ENCODE measurements at places on chromosomes 16 and 17.

GRCh38 chr17:66717641-66718058 is 117.3 kb upstream of the CACNG5 start:
- peak; percentile 79 for DNase-seq

DNA sequence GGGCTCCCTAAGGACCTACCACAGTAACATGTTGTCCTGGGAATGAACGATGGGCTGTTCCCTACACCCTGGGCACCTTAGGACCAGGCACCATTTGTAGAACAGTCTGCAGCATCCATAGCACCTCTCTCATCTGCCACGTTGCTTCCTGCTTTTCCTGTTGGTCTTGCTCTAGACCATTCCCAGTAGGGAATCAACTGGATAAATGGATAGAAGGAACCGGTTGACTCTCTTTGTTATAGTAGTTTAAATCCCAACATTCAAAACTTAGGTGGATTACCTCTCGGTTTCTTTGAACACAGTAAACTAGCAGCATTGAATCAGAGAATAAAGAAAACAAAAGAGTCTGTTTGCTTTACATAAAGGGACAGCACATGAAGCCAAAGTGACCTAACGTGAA is 159.1 kb downstream of the HS3ST3B1 start:
- no peak for DNase-seq

DNA sequence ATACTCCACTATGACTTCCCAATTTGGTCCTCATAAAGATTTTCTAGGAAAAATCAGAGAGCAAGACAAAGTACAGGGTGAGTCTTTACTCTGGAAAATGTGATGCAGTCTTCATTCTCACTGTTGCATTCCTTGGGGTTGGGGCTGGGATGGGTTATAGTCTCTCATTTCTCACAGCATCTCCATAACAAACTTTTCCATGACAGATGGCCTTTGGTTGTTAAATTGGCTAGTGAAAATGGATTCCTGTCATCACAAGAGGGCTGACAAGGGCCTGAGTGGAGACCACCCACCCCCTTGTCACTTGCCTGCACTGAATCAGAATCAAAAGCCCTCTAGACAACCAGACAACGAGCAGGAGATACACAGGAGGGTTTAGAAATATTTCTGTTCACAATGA is 174.6 kb downstream of the AATF start:
- no peak for DNase-seq

DNA sequence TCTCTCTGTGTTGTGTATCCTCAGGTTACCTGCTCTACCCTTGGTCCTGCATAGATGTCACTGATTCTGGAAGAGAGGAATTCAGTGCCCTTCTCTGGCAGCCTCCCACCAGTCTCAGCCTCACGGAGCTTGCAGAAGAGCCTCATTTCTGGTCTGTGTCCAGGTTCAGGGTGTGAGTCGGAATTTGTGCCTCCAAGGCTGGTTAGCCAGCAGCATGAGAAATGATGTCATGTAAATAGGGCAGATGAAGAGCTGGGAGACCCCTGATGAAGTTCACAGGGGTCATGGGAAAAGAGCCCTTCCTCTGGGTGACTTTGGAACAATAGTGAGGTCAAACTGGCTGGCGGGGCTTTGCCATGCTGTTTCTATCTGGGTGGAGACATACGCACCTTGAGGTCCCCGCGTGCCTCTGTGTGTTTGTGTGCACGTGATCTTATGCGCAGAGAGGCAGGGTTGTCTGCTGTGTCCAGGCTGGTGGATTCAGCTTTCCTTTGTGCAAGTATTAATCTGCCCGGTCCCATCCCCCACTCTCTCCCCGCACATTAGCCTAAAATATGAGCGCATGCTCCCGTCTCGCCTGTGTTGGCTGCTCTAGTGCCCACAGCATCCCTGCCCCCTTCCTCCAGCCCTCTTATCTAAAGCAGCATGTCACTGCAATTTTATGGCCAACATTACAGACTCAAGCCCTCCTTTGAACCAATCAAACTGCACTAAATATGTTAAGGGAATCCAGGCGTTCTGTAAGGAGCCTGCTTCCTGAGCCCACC is 256.3 kb upstream of the ZFHX3 start:
- no peak for DNase-seq

DNA sequence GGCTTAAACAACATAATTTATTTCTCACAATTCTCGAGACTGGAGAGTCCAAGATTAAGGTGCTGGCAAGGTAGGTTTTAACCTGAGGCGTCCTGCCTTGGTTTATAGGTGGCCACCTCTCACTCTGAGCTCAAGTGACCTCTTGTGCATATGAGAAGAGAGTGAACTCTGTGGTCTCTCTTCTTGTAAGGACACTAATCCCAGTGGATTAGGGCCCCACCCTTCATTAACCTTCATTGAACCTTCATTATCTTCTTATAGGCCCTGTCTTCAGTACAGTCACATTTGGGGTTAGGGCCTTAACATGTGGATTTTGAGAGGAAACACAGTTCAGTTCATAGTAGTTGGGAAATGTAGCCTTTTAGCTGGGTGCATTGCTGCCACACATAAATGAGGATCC is 57.1 kb downstream of the MAP2K4 start:
- DNase-seq, result no peak

DNA sequence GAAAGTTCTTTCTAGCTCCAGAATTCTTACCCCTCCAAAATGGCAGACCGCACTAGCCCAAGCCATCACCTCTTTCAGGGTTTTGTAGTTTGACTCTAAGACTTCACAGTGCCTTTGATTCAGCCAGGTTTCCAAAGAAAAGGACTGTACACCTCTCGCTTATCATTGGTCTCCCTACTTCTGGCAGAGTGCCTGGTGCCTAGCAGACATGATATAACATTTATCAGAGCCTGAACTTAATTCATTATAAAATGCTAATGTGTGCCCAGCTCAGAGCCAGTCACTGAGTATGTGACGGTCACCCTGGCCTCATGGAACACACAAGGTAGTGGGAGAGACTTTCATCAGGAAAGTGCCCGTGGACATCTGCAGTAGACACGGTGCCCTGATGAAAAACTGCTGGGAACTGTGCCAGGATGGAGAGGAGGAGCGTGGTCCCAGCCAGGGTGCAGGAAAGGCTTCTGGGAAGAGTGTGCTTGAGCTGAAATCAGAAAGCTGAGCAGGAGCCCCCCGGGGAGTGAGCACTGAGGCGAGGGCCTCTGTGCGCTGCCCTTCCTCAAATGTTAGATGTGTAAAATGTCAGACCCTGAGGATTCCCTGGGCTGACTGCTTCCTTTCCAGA is 34.3 kb upstream of the LGALS9 start:
- no peak for DNase-seq

DNA sequence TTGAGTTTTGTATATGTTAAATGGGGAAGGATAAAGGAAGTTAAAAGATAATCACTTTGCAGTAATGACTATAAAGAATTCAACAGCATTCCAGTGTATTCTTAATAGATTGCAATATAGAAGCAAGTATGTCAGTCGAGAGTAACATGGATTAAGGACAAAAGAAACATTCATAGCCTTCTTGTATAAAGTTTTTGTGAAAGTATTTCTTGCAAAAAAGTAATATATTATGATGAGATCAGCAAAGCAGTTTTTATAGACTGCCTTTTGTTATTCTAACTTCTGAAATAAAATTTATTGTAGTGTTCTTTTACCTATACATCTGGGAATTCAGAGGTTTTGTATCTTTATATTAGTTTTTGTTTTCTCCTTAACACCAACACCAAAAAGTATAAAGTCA is 184.9 kb upstream of the RBL2 start:
- no peak for DNase-seq

GRCh38 chr16:73546341-73546845 is 498.5 kb upstream of the ZFHX3 start:
- no peak for DNase-seq

DNA sequence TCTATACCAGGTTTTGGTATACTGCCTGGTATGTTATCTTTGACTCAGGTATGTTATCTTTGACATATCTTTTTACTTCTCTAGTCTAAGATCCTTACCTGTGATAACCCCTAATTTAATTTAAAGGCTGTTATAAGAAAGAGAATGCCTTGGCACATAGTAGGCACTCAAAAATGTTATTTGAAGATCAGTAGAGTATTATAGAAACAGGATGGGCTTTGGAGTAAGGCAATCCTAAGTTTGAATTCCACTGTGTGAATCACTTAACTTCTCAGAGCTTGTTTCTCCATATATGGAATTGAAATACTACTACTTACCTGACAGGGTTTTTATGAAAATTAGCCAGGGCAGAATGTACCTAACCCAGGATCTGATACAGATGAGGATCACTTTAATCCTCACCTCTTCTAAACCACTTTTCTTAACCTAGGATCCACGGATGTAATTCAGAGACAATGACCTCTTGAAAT is 1.2 kb downstream of the BRIP1 start:
- peak; percentile 48 for DNase-seq

- DNase-seq, result no peak
Measured at GRCh38 chr16:88378836-88379693, 3.7 kb upstream of the ZNF469 start.

GRCh38 chr17:67680445-67681224 is 37.1 kb upstream of the NOL11 start:
- DNase-seq, result no peak

DNA sequence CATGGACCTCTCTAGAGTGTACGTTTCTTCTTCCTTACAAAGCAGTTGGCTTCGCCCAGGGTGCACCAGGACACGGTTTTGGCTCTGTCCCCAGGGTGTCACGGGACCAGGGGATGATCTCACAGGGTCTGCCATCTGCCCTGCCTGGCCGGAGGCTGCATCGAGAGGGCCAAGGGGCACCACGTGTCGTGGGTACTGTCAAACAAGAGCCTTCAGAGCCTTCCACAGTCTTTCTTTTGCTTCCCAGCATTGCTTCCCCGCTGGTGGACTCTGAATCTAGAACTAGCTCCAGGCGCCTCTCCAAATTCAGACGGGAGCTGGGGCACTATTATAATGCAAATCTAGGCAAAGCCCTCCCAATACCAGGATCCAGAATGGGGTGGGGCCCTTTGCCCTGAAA is 47.9 kb downstream of the MAPT start:
- no peak for DNase-seq

GRCh38 chr16:7423434-7424044 is 90.9 kb downstream of the RBFOX1 start:
- DNase-seq, result no peak

GRCh38 chr17:39777534-39778365 is 40.0 kb downstream of the GRB7 start:
- DNase-seq, result no peak

DNA sequence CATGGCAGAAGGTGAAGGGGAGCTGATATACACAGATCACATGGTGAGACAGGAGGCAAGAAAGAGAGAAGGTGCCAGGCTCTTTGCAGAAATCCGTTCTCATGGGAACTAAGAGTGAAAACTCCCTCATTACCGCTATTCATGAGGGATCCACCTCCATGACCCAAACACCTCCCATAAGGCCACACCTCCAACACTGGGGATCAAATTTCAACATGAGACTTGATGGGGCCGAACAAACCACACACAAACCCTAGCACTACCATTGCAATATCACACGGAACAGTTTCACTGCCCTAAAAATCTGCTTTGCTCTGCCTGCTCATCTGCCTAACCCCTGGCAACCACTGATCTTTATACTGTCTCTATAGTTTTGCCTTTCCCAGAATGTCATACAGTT is 34.8 kb downstream of the C17orf67 start:
- no peak for DNase-seq

GRCh38 chr16:29784901-29785500 is 5.5 kb upstream of the KIF22 start:
- no peak for DNase-seq

DNA sequence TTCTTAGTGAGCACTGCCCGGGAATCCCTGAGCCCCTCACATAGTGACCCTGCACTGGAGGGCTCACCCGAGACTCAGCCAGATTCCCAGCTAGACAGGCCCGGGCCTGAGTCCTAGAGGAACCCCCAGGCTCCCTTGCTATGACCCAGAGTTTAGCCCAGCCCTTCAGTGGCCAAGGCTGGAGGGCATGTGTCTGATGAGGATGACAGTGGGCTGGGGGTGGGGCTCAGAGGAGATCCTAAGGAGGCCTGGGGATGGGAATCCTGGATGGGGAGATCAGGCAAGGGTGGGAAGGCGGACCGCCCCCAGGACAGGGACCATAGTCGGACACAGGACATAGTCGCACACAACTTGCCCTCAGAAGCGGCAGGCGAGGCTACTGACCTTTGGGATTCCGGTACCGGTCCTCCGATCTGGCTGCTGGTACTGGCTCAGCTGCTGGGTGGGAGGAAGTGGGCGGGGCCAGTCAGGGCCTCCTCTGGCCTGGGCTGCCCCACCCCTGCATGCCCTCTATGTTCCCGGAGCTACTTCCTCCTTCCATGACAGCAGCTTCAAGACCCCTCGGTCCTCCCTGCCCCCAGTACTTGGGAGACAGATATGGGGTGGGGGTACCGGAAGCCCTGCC is 1.1 kb downstream of the CD79B start:
- no peak for DNase-seq

DNA sequence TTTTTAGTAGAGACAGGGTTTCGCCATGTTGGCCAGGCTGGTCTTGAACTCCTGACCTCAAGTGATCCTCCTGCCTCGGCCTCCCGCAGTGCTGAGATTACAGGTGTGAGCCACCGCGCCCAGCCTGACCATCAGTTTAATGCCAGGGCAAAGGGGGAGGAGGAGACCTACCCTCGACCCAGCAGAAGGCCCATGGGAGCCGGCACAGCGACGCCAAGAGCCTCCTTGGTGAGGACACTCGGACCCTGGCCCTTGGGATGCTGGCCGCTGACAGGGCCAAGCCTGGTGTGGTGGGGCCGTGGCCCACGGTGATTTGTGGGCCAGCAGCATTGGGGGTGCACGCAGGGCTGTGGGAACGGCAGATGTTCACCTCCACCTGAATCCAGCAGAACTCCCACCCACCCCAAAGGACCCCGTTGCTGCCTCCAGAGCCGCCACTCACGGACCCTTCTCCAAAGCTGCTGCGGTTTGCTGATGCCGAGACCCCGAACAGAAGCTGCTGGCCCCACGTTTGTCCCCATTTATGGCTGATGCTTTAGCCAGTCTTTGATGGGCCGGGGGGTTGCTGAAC is 20.0 kb downstream of the UTS2R start:
- DNase-seq, result no peak

- DNase-seq, result no peak
Measured at GRCh38 chr17:40952154-40952553, 14.6 kb downstream of the KRT39 start.

GRCh38 chr16:49427771-49428170 is 54.2 kb downstream of the C16orf78 start:
- DNase-seq, result no peak

DNA sequence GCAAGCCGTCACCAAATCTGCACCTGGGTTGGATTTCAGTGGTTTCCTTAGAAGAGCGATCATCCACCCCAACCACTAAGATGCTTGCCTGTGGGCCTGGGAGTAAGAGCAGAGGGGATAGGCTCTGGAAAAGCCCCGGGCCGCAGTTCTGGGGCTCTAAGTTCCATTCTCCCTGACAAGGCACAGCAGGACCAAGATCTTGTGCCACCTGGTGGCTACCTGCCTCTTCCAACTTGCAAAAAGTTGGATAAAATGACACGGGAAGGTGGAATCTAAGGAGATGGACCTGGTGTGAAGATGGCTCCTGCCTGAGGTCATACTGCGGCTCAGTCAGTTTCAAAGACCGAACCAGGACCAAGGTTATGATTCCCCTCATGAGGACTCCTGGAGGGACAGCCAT is 42.3 kb downstream of the ABCC12 start:
- DNase-seq, result no peak

All from RWPE1 (cell line).